ENCODE measurements at places on chromosomes 6 and 20. TPM values are rescaled to one million over a fixed set of nuclear protein-coding genes. Genes with fewer than 3 reads are reported as not detected.

TBX18 gene
- total RNA-seq = 3.5 TPM

CHRNA4 gene
- 32.7 TPM for total RNA-seq

CYB5R4 gene
- 21.2 TPM for total RNA-seq

MAP3K4 gene
- total RNA-seq = 63.3 TPM

BPIFA2 gene
- total RNA-seq = not detected

RPP21 gene
- total RNA-seq = 30.8 TPM

PNPLA1 gene
- total RNA-seq = 0.42 TPM

PSORS1C2 gene
- not detected for total RNA-seq

SLC17A1 gene
- total RNA-seq = not detected

RBM12 gene
- total RNA-seq = 75.4 TPM

TRIM40 gene
- total RNA-seq = not detected

Data from dorsolateral prefrontal cortex (tissue), 122 donors.